ENCODE measurements at places on chromosomes 2 and 18.

DNA sequence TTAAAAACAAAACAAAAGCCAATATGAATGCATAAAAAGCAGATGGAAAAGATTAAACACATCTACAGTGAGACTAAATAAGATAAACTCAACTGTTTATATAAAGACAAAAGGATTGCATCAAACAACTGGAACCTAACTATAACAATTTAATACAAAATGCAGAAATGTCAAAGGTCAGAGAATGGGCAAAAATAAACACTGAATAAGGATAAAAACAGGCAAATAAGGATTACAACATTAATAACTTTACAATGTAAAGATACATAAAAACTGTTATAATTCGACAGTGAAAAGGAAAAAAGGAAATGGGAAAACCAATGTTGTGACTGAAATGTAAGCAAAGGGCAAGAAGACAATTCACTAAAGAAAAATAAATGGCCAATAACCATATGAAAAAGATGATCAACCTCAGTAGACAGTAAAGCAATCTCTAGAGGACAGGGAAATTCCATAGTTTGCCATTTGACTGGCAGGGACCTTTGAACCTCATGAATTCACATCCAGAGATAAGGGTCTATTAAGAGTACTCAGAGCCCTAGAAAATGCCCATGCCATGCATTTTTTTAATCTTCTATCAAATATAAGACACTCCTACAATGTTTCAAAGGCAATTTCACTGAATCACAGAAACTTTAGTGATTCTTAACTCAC is 83.7 kb downstream of the TMEM131 start:
- H3K4me3 ChIP-seq: no peak overlapping the region
- peaks cover 18% of the 10 kb centered on the region for H3K4me1 ChIP-seq
- no peaks in the 10 kb centered on the region for H3K27me3 ChIP-seq

GRCh38 chr2:202883987-202884675 is 12.6 kb upstream of the ICA1L start:
- no peak overlapping the region for H3K4me3 ChIP-seq
- H3K4me1 ChIP-seq: no peaks in the 10 kb centered on the region
- H3K27me3 ChIP-seq: no peaks in the 10 kb centered on the region
- peaks cover 30% of the 10 kb centered on the region for H3K36me3 ChIP-seq

DNA sequence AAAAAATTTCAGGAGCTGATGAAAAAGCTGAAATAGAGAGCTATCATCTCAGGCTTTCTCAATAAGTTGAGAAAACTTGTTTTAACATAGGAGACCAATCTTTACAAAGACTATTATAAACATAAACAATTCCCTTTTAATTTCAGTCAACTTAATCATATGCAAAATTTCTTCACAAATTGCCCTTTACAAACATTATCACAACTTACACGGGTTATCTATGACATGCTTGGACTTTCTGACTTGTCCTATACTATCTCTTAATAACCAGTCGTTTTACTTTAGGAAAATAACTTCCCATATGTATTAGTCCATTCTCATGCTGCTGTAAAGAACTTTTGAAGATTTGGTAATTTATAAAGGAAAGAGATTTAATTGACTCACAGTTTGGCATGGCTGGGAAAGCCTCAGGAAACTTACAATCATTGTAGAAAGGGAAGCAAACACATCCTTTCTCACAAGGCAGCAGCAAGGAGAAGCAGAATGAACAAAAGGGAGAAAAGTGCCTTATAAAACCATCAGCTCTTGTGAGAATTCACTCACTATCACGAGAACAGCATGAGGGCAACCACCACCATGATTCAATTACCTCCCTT is 1583.7 kb upstream of the CELF4 start:
- H3K27me3 ChIP-seq: no peaks in the 10 kb centered on the region
- H3K36me3 ChIP-seq: no peaks in the 10 kb centered on the region
- no peak overlapping the region for H3K4me3 ChIP-seq
- H3K4me1 ChIP-seq: no peaks in the 10 kb centered on the region
- DNase-seq: no peak

- H3K36me3 ChIP-seq: no peaks in the 10 kb centered on the region
- DNase-seq: no peak
- no peak overlapping the region for H3K4me3 ChIP-seq
Observed at GRCh38 chr2:92072461-92073035, 2798.7 kb upstream of the TEKT4 start.

DNA sequence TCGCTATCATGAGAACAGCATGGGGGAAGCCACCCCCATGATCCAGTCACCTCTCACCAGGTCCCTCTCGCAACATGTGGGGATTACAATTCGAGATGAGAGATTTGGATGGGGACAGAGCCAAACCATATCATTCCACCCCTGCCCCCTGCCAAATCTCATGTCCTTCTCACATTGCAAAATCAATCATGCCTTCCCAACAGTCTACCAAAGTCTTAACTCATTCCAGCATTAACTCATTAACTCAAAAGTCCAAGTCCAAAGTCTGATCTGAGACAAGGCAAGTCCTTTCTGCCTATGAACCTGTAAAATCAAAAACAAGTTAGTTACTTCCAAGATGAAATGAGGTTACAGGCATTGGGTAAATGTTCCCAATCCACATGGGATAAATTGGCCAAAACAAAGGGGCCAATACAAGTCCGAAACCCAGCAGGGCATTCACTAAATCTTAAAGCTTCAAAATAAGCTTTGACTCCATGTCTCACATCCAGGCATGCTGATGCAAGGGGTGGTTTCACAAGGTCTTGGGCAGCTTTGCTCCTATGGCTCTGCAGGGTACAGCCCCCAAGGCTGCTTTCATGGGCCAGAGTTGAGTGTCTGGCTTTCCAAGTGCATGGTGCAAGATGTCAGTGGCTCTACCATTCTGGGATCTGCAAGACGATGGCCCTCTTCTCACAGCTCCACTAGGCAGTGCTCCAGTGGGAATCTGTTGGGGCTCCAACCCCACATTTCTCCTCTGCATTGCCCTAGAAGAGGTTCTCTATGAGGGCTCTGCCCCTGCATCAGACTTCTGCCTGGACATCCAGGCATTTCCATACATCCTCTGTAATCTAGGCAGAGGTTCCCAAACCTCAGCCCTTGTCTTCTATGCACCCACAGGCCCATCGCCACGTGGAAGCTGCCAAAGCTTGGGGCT is 14.8 kb downstream of the TAF1B start:
- H3K4me1 ChIP-seq: no peaks in the 10 kb centered on the region
- H3K27me3 ChIP-seq: no peaks in the 10 kb centered on the region
- no peak for DNase-seq
- H3K36me3 ChIP-seq: peaks cover 89% of the 10 kb centered on the region

- DNase-seq: no peak
- H3K4me1 ChIP-seq: peaks cover 7% of the 10 kb centered on the region
Observed at GRCh38 chr2:159890551-159891266, 92.7 kb upstream of the CD302 start.

DNA sequence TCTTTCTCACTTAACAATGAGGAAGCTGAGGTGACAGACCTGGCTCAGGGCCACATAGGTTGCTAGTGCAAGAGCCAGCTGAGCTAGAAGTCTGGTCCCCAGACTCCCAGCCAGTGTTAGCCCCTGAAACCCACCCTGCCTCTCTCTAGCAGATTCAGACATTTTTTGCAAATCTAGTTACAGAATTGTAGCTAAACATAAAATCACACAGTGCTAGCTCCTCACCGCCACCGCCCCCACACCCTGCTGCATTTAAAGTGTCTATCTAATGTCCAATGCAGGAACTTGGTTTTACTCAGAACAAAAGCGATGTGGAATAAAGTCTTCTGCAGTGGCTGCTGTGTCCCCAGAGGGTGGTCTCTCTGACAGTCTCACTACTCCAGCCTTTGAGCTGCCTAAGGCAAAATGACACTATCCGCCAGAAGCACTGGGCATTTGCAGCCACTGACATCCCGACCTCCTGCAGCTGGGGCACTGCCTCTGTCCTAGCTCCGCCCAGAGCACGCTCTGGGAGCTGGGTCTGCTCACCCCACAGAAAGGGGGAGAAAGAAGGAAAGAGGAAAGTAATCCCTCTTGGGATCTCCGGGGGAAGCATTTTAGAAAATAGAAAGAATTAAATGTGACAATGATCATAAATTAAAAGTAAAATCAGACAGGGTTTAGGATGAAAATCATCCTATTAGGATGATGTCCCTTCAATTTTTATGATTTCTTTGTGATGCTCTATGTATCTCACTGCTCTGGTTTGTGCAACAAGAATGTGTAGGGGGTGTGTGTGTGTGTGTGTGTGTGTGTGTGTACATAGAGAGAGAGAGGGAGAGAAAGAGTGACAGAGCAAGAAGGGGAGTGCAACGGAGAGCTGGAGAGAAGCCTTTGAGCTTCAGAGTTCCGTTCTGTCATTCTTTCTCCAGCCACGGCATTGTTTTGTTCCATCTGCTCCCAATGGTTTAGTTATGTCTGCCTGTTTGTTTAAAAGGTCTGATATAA is 50.5 kb upstream of the ST8SIA3 start:
- H3K27me3 ChIP-seq: peaks cover 3% of the 10 kb centered on the region
- no peak overlapping the region for H3K4me3 ChIP-seq
- H3K27ac ChIP-seq: no peak overlapping the region
- DNase-seq: no peak

DNA sequence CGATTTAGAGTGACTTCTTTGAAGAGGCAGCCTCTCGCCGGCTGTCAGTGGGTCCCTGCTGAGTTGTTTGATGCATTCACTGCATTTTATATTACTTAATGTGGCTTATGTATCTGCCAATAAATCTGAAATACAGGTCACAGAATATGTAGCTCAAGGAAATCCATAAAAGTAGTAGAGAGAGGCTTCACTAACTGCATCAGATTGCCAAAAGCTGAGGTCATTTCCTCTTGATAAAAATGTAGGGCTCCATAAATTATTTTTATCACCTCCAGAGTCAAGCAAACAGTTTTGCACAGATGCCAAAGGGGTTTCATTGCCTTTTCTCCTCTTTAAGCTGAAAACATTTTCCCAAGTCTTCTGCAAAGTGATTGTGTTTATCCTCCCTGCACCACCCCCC is 36.5 kb upstream of the CCDC93 start:
- H3K27me3 ChIP-seq: peaks cover 47% of the 10 kb centered on the region
- no peak for DNase-seq
- no peak overlapping the region for H3K4me3 ChIP-seq
- H3K36me3 ChIP-seq: no peaks in the 10 kb centered on the region
- peaks cover 2% of the 10 kb centered on the region for H3K4me1 ChIP-seq

- no peak for DNase-seq
- H3K27me3 ChIP-seq: no peaks in the 10 kb centered on the region
- peaks cover 13% of the 10 kb centered on the region for H3K4me1 ChIP-seq
- H3K4me3 ChIP-seq: no peak overlapping the region
- H3K36me3 ChIP-seq: no peaks in the 10 kb centered on the region
Observed at GRCh38 chr2:61911510-61911909, 6.0 kb downstream of the COMMD1 start.

GRCh38 chr2:207727261-207727660 is 15.8 kb downstream of the CCNYL1 start:
- no peaks in the 10 kb centered on the region for H3K27me3 ChIP-seq
- H3K27ac ChIP-seq: no peak overlapping the region
- H3K36me3 ChIP-seq: peaks cover 2% of the 10 kb centered on the region
- H3K4me1 ChIP-seq: peaks cover 9% of the 10 kb centered on the region
- no peak for DNase-seq

DNA sequence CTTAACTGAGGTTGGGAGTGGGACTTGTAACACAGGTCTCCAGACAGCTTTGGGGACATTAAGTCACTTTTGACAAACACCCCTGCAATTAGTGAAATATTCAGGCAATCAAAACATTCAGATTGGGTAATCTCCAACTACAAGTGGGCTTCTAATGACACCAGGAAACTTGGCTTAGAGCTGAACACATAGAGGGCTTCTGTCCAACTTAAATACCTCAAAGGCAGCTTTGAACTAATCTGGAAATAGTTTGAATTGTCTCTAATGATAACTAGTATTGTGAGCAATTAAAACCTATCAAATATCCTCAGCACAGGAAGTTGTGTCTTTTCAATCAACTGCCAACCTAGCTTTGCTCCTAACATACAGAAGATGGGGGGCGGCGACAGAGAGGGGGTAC is 5.1 kb upstream of the ASPRV1 start:
- H3K4me3 ChIP-seq: no peak overlapping the region
- H3K27me3 ChIP-seq: no peaks in the 10 kb centered on the region

DNA sequence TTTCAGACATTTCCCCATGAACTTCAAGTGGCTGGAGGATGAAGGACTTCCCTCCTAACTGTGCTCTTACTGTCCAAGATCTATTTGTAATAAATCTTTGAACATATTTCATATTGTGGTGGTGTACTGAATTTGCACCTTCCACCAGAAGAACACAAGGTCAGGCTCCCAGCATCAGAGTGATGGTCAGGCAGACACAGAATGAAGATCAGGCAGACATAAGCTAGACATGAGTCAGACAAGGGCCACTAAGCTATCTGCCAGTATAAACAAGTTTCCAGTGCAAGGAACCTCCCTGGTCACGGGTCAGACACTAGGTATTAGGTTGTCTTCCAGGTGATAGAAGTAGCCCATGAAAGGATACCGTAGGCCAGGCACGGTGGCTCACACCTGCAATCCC is 20.0 kb downstream of the AQP12B start:
- H3K4me1 ChIP-seq: no peaks in the 10 kb centered on the region
- H3K36me3 ChIP-seq: no peaks in the 10 kb centered on the region
- peaks cover 66% of the 10 kb centered on the region for H3K27me3 ChIP-seq
- no peak for DNase-seq
- no peak overlapping the region for H3K27ac ChIP-seq

DNA sequence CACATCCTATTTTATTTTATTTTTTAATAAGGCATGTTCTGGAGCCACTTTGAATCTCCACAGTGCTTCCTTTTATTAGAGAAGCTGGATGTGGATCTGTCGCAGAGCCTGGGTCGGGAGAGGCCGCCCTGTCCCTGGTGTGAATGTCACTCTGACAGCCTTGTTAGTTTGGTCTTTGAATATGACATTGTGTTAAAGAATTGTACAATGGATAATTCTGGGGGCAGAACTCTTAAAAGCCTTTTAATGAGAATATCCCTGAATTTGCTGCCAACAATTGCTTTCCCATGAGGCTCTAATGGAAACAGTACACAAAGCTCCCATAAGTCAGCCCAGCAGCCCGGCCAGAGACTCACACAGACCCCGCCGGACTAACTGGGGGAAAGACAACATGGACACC is 82.4 kb downstream of the MTCL1 start:
- H3K27ac ChIP-seq: no peak overlapping the region
- H3K4me3 ChIP-seq: no peak overlapping the region
- H3K27me3 ChIP-seq: peaks cover 7% of the 10 kb centered on the region
- DNase-seq: no peak
- H3K4me1 ChIP-seq: peaks cover 8% of the 10 kb centered on the region
- no peaks in the 10 kb centered on the region for H3K36me3 ChIP-seq

DNA sequence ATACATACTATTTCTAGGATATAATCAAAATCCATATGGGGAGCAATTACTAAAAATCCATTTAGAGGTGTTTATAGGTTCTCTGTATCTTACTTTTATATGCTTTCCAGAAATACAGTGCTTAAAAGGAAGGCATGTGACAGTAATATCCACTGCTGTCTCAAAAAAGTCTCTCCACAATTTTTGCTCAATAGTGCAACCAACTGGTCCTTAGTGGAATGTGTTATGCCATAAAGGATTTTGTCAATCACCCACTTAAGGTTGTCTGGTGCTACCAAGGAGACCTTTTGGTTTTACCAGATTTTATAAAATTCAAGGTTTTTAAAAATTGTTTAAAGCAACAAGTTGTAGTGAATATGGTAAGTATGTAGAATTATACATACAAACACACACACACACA is 328.5 kb upstream of the DSEL start:
- no peaks in the 10 kb centered on the region for H3K36me3 ChIP-seq
- no peak overlapping the region for H3K4me3 ChIP-seq
- no peak for DNase-seq
- H3K27ac ChIP-seq: no peak overlapping the region

GRCh38 chr2:226079196-226079595 is 679.7 kb downstream of the NYAP2 start:
- no peaks in the 10 kb centered on the region for H3K4me1 ChIP-seq
- no peaks in the 10 kb centered on the region for H3K27me3 ChIP-seq
- H3K4me3 ChIP-seq: no peak overlapping the region
